ENCODE measurements at places on chromosomes 7 and 10. TPM values are rescaled to one million over a fixed set of nuclear protein-coding genes. Genes with fewer than 3 reads are reported as not detected.

CPA2 gene
- total RNA-seq: not detected

GPR141 gene
- 0.72 TPM for total RNA-seq

GRCh38 chr7:2807460-2807844, 36.7 kb downstream of the GNA12 start:
- DNase-seq: no peak

GRCh38 chr7:153443032-153443701, 609.0 kb upstream of the DPP6 start:
- no peak for DNase-seq

DNA sequence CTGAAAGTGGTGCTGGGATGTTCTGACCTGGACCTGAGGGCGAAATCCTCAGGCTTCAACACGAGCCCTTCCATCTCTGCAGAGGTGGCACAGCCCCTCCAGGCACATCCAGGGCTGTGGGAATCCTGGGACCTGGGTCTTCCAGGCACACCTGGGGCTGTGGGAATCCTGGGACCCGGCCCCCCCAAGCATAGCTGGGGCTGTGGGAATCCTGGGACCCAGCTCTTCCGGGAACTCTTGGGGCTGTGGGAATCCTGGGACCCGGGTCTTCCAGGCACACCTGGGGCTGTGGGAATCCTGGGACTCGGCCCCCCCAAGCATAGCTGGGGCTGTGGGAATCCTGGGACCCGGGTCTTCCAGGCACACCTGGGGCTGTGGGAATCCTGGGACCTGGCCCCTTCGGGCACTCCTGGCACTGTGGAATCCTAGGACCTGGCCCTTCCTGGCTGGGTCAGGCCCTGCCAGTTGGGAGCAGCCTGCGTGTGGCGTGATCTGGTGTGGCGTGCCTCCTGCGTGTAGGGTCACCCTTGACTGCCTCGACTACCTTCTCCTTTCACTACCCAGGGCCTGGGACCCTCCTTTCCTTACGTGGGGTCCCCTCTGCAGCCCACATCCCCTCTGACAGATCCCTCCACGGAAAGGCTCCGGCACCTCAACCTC, 124.0 kb downstream of the WDR37 start:
- no peak for DNase-seq

GRCh38 chr10:17805921-17806577, 3.1 kb upstream of the MRC1 start:
- DNase-seq: no peak
